Dermis microvascular lymphatic vessel endothelial cell (primary cell): ENCODE measurements at places on chromosomes 4 and X.
A peak's percentile ranks its signal among the peaks of the same experiment; 100 is the strongest.

DNA sequence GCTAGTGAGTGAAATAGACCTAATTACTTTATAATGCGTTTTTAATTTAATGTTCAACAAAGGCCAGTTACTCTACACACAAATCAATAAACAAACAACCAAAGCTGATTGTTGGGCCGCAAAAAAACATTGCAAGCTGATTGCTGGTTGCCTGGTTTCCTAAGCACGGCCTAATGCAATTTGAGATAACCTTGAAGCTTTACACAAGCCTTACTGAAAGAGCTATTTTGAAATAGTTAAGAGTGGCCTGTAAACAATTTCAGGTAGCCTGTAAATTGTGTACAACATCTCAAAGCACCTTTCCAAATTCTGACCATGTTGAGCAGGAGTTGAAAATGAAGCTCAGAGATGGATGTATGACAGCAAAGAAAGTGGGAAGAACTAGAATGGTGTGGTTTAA, 17.5 kb upstream of the CXorf66 start:
- DNase-seq = no peak

- DNase-seq = peak; percentile 25
Measured at GRCh38 chr4:74320559-74321118, 12.4 kb downstream of the EPGN start.

DNA sequence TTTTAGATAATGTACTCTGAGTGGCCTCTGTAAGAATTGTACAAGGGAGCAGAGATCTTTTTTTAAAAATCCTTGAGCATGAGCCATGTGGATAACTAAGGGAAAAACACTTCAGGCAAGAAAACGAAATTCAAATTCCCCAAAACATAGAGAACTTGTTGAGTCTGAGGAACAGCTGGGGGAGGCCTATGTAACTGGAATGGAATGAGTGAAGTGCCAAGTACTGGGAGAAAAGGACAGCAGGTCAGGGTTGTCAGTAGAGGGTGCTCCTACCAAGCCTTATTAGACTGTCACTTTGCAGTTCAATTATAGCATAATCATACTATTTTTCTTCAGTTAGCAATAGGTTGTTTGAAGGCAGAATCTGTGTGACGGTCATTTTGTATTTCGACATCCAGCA, 135.1 kb downstream of the ARHGAP6 start:
- no peak for DNase-seq

DNA sequence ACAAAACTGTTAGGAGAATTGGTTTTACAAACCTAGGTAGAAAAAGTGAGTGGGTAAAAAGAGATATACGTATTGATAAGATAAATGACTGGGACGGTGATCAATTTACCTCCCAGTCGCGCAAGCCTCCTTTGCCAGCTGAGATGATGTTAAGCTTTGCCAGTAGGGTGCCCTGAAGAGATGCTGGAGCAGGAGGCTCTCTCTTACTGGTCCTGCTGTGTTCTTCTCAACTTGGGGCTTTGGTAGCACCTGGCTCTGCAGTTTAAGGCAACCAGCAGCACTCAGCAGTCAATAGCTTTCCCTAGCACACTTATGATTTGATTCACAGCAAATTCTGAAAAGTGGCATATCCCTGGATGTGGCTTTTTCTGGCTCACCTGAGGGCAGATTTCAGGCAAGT, 1461.7 kb downstream of the ADGRL3 start:
- no peak for DNase-seq

DNA sequence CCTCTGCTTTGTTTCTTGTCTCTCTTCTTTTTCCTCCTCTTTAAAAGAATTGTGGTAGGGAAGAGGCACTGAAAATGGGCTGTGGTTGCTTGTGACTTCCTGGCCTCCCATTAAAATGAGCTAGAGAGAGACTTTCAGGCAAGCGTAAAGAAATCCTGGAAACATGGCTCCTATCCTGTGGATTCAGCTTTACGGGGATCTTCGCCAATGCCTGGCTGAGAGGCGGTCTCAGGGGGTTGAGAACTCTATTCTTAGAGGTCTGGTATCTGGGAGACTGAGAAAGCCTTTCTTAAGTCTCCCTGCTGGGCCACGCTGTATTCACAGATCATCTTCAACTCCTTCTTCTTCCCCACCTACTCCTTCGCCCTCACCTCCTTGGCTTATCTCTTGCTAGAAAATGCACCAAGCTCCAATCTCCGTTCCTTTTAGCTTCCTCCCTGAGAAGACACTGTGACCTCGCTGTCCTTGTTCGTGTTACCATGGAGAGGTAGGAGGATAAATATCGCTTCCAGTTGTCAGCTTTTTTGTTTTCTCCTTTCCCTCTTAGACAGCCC, 542 bp upstream of the KLF8 start:
- DNase-seq = no peak

- no peak for DNase-seq
Measured at GRCh38 chr4:57020467-57021101, 41.9 kb downstream of the POLR2B start.

- no peak for DNase-seq
Measured at GRCh38 chrX:12930150-12930549, 23.7 kb downstream of the TLR8 start.

DNA sequence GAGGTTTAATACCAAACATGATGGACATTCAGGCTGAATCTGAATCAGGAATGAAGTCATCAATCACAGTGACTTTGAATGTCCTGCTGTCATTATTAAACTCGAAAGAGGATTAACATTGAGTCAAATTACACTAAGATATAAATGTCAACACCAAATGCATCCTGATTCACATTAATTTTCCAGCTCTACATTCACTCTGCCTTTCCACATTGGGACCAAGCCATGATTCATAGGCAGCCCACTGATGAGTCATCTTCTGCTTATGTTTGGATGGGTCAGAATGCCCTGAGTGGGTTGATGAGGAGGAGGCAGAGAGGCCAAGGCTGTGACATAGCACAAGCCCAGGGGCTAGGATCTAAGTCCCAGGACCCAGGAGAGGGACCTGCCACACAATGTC, 247.6 kb upstream of the RPS6KA3 start:
- peak; percentile 69 for DNase-seq

DNA sequence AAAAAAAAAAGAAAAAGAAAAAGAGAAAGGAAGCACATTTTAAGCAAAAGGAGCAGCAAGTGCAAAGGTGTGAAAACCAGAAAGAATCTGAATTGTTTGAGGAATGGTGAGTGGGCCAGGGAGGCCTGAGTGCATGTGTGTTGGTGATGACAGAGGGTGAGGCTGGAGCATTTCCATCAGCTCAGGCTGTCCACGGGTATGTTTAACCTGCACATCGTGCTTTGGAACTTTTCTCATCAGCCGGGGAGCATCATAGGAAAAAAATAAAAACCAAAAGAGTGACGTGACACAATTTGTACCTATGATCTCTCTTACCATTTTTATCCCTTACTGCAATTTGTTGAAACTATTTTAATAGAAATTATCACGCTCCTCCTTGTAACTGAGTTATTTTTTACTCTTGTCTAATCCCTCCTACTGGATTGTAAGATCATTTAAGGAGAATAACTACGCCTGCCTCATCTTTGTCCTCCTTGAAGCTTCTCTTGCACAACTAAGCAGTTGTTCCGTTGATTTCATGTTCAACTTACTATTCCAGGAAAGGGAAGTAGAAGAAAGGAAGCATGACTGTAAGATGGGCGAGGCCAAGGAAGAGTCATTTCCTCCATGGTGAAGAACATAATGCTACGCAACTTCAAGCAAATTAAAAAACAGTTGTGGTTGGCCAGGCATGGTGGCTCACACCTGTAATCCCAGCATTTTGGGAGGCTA, 7.0 kb downstream of the PALLD start:
- peak; percentile 44 for DNase-seq

DNA sequence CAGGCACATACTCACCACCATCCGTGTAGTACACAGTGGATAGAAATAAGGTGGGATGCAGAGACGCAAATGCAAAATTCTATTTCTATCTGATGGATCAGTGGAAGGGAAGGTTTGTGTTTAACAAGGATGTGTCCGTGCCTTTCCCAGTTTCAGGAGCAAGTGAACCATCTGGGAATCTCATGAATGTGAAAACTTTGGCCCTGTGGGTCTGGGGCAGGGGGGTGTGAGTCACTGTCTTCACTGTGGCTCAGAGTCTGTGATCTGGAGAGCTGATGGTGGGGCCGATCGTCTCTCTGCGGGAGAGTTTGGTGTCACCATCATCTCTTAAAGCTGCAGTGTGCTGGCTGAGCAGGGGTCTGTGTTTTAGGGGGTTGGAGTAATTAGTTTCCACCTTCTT, 179.3 kb upstream of the STS start:
- DNase-seq = no peak

DNA sequence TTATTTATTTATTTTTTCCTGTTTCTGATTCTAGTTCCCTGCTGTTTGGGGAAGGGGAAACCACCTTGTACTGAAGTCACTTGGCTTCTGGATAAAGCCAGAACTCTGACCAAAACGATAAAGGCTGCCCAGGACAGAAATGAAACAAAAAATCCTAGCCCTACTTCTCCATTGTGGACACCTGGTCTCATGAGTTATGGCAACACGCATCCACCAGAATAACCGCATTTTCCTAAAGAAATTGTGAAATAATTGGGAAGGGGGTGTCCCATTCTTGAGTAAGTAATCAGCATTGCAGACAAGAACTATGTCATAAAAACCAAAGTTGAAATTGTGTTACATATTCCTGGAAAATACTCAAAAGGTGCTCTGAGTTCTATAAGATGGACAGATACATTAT, 42.1 kb downstream of the SLC9A7 start:
- DNase-seq = no peak

DNA sequence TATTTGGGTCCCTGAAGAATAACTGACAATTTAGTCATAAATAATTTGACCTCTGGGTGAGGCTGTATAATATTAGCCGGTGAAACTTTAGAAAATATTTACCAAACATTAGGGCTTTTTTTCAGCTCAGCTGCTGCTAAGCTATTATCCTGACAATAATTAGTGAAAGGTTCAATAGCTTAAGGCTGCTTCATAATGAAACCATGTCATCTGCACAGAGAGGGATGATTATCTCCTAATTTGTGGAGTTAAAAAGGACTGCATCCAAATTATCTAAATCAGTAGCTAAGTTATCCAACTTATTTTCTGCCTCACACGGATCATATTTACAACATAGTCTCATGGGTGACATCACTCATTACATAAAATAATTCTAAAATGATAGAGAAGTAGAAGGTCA, 1249.8 kb downstream of the RAPGEF2 start:
- no peak for DNase-seq

DNA sequence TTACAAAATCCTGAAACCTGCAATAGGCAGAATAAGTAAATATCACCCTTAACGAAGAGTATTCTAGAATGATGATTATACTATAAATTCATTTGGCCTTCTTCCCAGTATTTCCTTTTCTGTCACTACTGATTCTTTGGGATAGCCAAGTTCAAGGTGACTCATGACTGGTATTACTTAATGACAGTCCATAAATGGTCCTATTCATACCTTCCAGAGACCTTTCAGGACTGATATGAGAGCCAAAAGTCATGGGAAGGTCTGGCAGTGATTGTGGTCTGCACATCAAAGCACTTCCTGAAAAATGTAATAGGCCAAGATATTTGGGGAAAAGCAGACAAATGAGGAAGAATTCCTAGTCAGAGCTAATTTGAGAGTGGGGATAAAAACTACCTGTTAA, 239.6 kb upstream of the FAM47A start:
- DNase-seq = peak; percentile 21

- peak; percentile 25 for DNase-seq
Measured at GRCh38 chr4:105715692-105716278, 7.2 kb downstream of the GSTCD start.

DNA sequence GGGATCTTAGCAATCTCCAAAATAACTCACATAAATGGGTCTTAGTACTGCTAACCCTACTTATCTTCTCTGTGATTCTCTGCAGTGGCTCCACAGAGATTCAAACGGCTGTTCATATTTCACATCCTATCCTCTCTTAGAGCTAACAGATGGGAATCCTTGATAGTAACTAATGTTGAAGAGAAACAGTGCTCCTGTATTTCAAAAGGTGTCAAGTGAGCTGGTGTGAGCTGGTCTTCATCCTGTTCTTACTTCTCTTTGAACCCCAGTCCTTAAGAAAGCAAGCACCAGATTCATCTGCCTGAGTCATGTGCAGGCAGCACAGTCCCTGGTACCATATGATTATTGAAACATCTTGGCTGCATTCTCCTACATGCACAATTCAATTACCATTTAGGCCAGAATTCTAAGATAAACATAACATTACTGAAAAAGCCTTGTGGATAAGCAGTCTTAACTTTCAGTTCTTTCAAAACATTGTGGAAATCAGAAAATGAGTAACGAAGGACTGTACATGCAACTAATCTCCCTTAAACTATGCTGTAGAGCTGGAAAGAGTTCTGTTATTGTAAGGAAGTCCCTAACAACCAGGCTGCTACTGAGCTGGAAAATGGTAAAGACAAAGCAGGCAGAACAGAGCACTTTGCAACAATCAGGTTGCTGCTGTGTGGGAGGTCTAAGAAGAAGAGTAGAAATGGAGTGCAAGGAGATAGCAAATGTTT, 153.1 kb downstream of the NPNT start:
- DNase-seq = no peak

GRCh38 chrX:143940119-143940518, 56.2 kb downstream of the UBE2NL start:
- no peak for DNase-seq

DNA sequence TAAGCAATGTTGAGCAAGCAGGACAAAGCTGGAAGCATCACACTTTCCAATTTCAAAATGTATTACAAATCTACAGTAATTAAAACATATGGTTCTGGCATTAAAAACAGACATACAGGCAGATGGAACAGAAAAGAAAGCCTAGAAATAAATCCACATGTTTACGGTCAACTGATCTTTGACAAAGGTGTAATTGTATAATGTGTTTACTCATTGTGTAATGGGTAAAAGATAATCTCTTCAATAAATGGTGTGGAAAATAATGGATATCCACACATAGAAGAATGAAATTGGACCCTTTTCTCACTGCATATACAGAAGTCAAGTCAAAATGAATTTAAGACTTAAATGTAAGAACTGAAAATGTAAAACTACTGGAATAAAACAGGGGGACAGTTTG, 394.2 kb downstream of the ANKRD50 start:
- DNase-seq = no peak

- no peak for DNase-seq
Measured at GRCh38 chr4:156523492-156523891, 448.1 kb downstream of the PDGFC start.

- no peak for DNase-seq
Measured at GRCh38 chrX:16867947-16868346, 2.2 kb downstream of the RBBP7 start.

GRCh38 chr4:53012738-53013137, 150.6 kb downstream of the RASL11B start:
- DNase-seq = no peak
